ENCODE measurements at places on chromosomes 5 and 9.

- no peak for DNase-seq
Observed at GRCh38 chr5:34849253-34849652, 10.3 kb downstream of the TTC23L start.

GRCh38 chr9:114820776-114821501, 15.1 kb upstream of the TNFSF15 start:
- no peak for DNase-seq

- DNase-seq: no peak
Observed at GRCh38 chr5:14745188-14745563, 80.7 kb downstream of the OTULIN start.

DNA sequence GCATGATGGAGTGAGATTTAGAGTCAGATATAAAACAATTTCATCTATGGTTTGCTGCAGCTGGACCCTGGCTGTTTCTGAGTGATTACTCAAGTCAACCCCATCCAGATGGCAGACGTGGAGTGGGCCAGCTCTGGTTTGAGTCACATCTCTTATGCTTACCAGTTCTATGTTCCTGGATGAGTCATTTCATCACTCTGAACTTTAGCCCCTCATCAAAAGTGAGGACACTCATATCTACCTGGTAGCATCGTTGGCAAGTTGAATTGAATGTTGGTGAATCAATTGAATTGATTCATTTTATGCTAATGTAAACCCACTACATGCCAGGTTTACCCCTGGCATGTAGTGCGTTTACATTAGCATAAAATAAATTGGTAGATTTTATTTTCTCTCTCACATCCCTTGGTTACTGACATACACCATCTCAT, 176.4 kb downstream of the FGF18 start:
- peak; percentile 80 for DNase-seq

- no peak for DNase-seq
Observed at GRCh38 chr9:76713381-76713780, 50.9 kb upstream of the PCA3 start.

DNA sequence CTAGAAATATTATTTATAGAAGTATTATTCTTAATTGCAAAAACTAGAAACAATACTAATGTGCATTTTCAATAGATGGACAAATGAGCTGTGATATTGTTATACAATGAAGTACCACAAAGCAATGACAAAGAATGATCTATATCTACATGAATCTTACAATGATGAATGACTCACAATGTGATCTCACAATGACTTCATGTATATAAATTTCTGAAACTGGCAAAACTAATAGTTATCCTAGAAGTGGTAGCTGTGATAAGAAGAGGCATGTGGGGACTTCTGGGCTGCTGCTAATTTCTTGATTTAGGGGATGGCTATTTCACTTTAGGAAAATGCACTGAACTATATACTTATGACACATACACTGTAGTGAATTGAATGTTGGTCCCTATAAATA, 396.0 kb upstream of the ZNF608 start:
- DNase-seq: no peak

DNA sequence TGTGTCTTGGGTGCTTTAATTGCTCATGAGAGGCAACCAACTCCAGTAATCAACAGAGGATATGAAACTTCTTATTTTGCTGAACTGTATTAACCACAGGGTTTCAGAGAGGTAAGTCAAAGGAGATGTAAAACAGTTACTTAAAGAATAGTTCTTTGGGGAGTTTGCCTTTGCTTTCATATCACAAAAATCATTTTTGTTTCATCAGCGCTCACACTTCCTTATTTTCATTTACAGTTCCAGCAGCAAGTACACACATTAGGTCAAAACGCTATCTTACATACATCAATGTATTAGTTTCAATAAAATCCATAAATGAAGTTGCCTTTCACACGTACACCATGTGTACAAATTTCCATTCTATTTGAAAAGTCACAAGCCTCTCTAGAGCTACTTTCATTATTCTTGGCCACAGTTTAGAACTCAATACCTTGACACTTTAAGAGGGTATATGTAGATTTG, 50.1 kb downstream of the ST8SIA4 start:
- DNase-seq: no peak

GRCh38 chr5:159765760-159766517, 150.3 kb upstream of the ADRA1B start:
- DNase-seq: no peak

DNA sequence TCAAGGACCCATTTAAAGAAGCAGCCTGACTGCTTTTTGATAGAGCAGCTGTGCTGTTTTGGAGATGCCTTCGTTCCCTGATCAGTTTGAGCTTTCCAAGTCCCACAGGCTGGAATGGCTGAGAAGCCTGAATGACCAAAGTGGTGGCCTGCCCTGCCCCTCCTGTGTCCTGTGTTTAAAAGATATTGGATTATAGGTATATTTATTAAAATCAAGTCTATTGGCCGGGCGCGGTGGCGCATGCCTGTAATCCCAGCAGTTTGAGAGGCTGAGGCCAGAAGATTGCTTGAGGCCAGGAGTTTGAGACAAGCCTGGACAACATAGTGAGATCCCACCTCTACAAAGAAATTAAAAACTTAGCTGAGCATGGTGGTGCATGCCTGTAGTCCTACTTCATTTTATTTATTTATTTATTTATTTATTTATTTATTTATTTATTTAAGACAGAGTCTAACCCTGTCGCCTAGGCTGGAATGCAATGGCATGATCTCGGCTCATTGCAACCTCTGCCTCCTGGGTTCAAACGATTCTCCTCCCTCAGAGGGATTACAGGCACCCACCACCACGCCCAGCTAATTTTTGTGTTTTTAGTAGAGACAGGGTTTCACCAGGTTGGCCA, 87.7 kb downstream of the CACNA1B start:
- DNase-seq: no peak

DNA sequence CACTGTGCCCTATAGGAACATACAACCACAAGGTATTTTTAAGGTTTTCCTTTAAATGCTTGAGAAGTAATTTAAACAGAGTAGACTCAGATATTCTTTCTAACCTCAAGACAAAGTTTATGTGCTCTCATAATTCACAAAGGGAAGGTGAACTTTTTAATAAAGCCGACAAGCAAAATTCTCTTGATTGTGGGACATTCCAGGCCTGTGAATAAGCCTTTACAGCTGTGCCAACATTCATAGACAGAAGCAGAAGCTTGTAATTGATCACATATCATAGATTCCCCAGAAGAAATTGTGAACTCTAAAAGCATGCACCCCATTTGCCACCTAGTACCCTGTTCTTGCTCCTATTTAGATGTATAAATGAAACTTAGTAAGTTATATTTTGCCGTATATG, 1107.8 kb upstream of the SEMA6A start:
- DNase-seq: peak; percentile 1

DNA sequence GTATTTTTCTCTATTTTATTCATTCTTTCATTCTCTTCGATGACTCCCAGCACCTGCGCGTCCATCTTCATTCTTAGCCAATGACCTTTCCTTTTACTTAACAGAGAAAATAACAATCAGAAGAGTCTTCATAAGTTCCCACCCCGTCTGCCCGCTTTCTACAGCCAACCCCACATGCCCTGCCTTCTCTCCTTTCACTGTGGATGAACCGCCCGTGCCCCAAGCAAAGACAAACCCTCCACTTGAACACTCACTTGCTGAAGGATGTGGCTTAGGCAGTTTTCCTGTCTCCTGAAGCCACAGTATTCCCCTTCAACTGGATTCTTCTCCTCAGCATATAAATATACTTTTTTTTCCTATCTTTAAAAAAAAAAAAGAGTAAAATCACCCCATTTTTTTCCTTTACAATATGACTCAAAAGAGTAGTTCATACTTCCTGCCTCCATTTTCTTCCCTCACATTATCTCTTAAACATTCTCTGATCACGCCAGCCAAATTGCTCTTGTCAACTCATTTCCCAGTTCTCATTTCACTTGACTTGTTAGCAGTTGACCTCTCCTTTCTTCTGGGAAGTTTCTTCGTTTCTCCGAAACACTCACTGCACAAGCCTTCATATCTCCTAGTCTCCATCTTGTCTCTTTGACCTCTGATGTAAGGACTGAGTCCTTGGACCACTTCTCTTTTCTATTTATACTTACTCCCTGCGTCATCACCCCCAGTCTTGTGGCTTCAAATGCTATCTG, 11.1 kb downstream of the NIPSNAP3B start:
- no peak for DNase-seq

- DNase-seq: no peak
Observed at GRCh38 chr9:117300371-117301110, 114.3 kb downstream of the ASTN2 start.

- DNase-seq: peak; percentile 99
Observed at GRCh38 chr5:157511651-157512644, 51.9 kb downstream of the NIPAL4 start.

- no peak for DNase-seq
Observed at GRCh38 chr5:26193626-26194025, 844.8 kb downstream of the CDH9 start.

DNA sequence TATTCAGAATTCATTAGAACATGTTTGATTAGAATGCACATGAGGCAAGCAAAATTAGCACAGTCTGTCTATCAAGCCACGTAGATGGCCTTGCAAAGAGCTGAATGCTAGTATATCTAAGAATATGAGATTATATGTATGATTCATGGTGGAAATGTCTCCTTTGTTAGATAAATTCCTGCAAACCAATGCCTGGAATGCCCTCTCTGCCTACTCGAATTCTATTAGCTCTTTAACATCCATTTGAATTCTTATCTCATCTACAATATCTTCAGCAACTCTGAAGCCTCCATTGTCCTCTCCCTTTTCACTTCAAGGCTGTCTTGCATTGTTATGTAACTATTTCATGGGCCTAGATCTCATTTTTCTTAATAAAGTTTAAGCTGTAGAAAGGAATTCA, 205.5 kb downstream of the TMC1 start:
- DNase-seq: peak; percentile 20

GRCh38 chr5:155983954-155984353, 343.0 kb upstream of the SGCD start:
- DNase-seq: no peak

DNA sequence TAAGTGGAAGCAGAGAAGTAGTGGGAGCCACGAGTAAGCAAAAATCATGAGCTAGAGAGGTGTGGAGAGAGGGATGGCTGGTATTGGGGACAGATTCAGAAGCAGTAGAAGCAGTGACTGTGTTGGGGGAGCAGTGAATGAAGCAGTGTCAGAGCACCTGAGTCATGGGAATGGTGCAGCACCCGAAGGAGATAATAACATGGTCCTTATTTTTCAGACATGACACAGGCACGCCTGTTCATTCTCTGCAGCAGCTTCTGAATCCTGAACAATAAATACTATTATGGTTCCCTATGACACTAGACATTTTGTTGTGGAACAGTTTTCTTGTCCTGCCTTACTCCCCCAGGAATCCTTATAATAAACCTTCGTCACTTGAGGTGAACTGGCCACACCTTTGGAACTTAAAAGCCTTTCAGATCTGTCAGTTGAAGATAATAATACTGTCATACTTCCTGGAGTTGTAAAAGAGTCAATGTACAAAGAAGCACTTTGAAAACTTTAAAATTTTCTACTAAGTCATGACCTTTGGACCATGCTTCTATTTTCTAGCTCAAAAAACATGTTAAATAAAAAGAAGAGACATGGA, 7.0 kb upstream of the RASA1 start:
- DNase-seq: no peak

GRCh38 chr5:131462454-131462853, 172.6 kb downstream of the RAPGEF6 start:
- no peak for DNase-seq

DNA sequence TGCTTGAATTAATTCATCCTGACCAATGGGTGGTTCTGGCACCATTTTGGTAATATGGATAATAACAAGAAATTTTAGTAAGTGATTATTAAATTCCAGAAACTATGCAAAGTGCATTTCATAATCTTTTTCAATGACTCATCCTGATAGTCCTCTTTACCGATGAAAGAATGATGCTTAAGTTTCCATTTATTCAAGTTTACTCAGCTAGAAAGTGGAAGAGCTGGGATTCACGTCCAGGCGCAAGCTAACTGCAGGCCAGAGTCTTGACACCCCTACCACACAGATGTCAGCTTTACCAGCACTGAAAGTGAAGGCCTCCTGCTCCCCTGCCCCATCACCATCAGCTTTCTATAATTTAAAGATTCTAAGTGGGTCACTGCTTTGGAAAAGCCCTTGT, 493.5 kb upstream of the WWC1 start:
- DNase-seq: peak; percentile 50

GRCh38 chr9:121700832-121701419, 49.5 kb downstream of the DAB2IP start:
- peak; percentile 15 for DNase-seq

DNA sequence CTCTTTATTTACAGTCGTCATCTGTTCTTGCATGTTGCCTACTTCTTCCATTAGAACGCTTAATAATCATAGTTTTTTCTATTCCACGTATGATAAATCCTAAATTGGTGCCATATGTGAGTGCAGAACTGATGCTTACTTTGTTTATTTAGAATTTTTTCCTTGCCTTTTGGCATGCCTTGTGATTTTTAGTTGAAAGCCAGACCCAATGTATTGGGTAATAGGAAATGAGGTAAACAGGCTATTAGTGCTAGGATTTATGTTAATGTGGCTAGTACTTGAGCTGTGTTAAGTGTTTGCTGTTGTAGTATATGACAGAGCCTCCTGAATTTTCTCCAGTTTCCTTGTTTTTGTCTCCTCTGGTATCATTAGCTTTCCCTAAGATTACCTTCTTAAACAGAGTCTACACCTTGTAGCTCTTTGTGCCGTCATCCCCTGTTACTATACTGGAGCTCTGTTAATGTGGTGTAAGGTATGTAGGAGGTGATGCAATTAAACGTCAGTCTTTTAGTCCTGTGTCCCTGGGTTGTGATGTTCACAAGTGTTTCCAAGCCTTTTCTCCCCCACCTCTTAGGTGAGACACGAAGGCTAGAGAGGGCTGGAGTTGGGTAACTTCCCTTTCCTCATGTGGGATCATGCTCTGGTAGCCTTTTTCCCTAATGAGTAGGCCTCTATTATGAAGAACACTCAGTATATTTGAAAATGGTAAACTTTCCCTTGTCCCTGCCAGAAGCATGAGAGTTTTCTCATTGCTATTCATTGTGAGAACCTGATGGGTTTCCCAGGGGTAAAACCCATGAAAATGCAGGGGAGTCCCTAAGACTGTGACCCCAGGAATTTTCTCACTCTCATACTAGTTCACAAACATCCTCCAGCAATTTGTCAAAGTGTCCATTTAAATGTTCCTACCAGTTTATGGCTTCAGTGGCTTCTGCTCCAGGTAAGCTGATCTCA, 21.2 kb downstream of the SPATA31D3 start:
- peak; percentile 49 for DNase-seq

Measured in iris pigment epithelial cell (primary cell).